ENCODE measurements at places on chromosomes 2 and 18. TPM values are rescaled to one million over a fixed set of nuclear protein-coding genes. Genes with fewer than 3 reads are reported as not detected.

DNA sequence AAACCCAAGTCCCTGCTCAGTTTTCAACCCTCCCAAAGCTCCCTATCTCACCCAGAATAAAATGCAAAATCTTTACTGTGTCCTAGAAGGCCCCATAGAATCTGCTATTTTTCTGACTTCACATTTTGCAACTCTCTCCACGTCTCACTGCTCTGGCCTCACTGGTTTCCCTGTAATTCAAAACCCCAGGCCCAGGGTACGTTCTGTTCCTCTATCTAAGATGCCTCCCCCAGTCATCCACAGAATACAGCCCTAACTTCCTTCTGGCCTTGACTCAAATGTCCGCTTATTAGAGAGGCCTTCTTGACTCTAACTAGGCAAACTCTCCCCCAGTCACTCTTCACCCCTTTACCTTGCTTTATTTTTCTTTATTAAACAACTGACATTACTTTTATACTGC lies 42.0 kb downstream of the FAM161A start:
- DNase-seq, result no peak

- DNase-seq, result no peak
Observed at GRCh38 chr18:10009321-10010144, 95.7 kb downstream of the VAPA start.

- DNase-seq, result no peak
Observed at GRCh38 chr2:143417428-143417827, 288.2 kb downstream of the ARHGAP15 start.

GRCh38 chr2:149860276-149860921 lies 272.8 kb upstream of the MMADHC start:
- no peak for DNase-seq

DNA sequence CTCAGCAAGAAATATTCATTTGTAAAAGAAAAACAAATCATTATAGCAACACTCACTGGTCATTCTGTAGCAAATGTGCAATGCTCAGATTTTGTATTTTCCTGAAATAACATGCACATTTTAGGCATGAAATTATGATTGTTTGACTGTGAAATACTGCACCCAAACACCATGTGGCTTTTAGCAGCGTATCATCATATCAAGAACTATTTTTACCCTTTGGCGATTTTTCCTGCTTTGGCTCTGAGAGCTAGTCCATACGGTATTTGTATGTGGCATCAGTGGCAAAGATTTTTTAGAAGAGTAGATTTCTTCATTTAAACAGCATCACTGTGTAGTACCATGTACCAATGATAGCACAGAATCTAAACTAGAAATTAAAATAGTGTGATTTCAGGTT lies 493.1 kb downstream of the NR4A2 start:
- no peak for DNase-seq

DNA sequence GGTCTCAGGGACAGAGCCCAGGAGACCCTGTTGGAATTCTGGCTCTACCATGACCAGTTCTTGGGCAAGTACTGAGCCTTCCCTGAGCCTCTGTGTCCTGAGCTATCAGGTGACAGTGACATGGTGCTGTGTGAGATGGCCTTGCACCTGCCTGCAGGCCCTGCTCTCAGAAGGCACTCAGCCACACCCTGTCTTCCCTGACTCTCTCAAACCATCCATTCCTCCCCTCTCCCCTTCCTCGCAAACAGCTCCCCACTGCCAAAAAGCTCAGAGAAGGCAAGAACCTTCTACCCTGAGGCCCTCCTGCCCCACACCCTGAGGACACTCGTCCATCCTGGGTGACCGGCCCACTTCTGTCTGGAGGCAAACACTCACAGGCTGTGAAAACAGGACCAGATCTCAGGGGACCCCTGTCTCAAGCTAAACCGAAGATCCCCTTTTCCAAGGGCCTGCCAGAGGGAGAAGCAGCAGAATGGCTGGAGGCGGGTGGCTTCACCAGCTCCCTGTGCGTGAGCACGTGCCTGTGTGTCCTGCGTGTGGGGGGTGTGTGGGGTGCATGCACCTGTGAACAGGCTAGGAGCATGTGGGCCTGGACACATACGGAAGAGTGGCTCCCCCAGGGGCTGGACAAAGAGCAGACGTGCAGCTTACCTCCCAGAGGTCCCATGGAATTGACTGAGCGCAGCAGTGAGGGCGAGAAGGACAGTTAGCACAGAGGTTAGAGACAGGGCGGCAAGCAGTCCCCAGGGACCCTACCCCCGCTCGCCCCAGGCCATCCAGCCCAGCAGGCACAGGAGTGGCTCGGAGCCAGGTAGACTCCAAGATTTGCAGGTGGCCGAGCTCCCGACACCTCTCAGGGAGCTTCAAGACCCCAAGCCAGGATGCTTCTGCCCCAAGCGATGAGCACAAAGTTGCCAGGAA lies 53.9 kb downstream of the BIN1 start:
- peak; percentile 22 for DNase-seq

SERPINB11 gene
- not detected for total RNA-seq

ZAP70 gene
- 2.6 TPM for total RNA-seq

CKAP2L gene
- 0.05 TPM for total RNA-seq

DCDC2C gene
- not detected for total RNA-seq

TUBB8B gene
- total RNA-seq, result not detected

ABCB11 gene
- total RNA-seq, result 1.1 TPM

PAIP2B gene
- total RNA-seq, result 20.5 TPM

CAPN10 gene
- total RNA-seq, result 26.6 TPM

All from left cardiac atrium (tissue), 4 donors.